ENCODE measurements at places on chromosomes 7 and 10. TPM values are rescaled to one million over a fixed set of nuclear protein-coding genes. Genes with fewer than 3 reads are reported as not detected.

Gene PANK1
- total RNA-seq: 19.0 TPM

- DNase-seq: no peak
Measured at GRCh38 chr7:50495746-50496145, 45.6 kb upstream of the FIGNL1 start.

Gene CPEB3
- 14.1 TPM for total RNA-seq

DNA sequence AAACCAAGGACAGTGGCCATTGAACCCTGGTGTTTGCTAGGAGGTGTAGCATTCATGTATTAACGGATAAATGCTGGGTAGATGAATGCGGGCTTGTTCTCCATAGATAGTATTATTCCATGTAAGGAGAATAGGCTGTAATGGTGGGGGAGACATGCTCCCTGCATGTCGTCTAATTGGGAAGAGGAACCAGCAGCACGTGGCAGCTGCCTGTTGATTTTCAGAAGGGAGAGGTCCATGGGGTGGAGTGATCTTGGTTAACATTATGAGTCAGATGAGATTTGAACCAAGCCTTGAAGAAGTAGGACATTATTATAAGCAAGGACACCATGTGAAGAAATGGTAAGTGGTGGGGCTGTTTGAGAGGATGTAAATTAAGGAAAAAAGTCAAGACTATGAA lies 112.5 kb downstream of the WNT2 start:
- DNase-seq: no peak

Gene DPP6
- 0.19 TPM for total RNA-seq

DNA sequence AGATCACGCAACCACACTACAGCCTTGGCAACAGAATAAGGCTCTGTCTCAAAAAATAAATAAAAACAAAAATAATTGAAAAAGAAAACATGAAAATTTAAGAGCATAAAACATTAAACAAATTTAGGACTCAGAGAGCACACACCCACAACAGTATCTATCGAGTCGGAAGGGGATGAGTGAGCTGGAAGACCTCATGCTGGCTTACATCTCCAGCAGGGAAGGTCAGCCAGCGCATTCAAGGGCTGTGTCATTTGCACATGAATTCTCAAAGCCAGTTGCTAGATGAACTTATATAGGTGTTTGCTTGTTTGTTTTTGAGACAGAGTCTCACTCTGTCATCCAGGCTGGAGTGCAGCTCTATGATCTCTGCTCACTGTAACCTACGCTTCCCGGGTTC lies 50.3 kb downstream of the SRRM3 start:
- no peak for DNase-seq

Gene TRAPPC14
- total RNA-seq: 7.1 TPM

DNA sequence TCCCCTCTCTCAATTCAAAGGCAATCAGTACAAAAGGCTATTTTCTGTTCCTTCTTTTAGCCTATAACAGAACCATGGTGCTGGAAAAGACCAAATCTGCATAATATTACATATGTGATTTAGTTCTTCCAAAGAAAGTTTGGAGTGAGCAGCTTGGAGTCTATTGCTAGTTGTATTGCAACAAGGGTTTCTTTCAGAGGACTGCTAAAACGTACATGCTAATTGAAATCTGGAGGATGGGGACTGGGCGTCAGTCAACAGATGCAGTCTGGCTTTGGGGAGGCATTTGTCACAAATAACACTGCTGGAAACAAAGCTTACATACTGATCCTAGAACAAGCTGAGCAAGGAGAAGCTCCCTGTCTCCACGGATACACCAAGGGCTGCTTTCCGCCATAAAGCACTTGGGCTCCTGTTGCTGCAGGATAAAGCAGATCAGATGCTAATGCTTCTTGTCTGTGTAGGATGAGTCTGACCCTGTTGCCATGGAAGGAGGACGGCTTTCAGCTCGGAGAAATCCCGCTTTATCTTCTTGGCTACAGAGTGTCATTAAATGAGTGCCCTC lies 883.5 kb downstream of the SORCS1 start:
- no peak for DNase-seq

- no peak for DNase-seq
Measured at GRCh38 chr7:67918158-67918557, 921.5 kb downstream of the TYW1 start.

DNA sequence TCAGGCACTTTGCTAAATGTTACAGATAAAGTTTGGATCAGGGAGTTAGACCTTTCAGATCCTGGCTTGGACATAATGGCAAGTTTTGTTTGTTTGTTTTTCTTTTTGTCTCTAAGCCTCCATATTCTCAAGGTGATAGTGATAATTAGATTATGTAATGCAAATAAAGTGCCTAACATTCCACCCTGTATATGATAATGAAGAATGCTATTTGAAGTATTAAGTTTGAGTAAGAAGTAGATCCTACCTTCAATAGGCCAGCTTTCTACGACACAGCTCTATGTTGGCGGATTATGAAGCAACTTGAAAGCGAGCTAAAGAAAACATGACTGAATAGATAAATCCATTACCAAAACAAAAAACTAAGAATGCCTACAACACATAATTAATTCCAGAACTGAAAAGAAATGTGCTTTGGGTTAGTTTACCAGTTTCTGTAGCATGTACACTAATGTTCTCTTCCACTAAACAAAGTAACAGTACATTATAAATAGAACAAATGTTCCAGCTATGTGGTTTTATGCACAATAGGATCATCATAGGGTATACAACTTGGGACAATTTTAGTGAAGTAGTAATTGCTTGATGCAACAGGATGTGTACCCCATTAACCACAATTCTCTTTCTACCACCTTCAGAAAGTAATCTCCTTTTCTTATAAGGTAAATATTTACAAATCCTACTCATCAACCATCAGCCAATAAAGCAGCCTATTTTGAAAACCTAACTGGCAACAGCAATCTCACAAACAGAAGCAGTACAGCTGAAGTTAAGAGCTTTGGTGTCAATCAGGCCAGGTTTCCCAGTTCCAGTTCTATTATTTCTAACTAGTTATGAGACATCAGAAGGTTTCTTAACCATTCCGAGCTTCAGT lies 1.5 kb downstream of the SEM1 start:
- no peak for DNase-seq

DNA sequence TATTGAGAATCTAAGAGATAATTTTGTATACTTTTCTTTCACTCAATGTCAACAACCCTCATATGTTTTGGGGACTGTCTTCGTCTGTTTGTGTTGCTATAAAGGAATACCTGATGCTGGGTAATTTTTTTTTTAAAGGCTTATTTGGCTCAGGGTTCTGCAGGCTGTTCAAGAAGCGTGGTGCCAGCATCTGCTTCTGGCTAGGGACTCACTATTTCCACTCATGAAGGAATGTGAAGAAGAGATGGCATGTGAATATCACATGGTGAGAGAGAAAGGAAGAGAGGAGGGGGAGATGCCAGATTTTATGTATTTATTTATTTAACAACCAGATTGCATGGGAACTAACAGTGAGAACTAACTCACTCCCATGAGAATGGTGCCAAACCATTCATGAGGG lies 827.4 kb upstream of the PHF14 start:
- DNase-seq: no peak

All from Right ventricle myocardium inferior (tissue), 1 donor.